Erythroblast (primary cell): ENCODE measurements at places on chromosomes 4 and X.

DNA sequence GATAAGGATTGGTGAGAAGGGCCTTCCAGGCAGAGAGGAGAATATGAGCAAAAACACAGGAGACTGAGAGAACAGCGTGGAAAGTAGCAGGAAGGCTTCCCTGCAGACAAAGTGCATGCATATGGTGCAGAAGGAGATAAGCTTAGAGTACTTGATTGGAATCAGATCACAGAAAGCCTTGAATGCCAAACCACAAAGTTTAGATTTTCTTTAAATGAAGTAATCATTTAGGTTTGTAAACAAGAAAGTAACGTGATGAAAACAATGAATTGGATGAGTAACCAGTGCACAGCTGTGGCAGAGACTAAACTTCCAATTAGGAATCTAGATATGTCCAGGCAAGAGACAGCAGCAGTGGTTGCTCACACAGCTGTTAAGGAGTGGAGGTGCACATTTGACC lies 83.8 kb upstream of the C1QTNF7 start:
- no peak for DNase-seq

GRCh38 chr4:121764702-121765367 lies at the start of gene SMIM43:
TSS of gene SMIM43 (minus strand) at chr4:121765164. CDS start at chr4:121765105, 59 bp downstream.
- DNase-seq = peak; percentile 55

- DNase-seq = no peak
These were observed 1263.6 kb downstream of the C4orf33 start for GRCh38 chr4:130359542-130359941.

DNA sequence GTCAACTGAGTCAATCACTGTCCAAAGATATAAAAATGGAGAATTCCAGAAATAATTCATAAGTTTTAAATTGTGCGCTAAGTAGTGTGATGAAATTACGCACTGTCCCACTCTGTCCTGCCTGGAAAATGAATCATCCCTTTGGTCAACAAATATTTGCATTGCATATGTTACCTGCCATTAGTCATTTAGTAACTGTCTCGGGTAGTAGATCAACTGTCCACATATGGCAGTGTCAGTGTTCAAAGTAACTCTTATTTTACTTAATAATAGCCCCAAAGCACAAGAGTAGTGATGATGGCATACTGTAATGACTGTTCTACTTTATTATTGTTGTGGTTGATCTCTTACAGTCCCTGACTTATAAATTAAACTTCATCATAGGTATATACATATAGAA lies 3.4 kb downstream of the YTHDC1 start:
- DNase-seq = peak; percentile 27

DNA sequence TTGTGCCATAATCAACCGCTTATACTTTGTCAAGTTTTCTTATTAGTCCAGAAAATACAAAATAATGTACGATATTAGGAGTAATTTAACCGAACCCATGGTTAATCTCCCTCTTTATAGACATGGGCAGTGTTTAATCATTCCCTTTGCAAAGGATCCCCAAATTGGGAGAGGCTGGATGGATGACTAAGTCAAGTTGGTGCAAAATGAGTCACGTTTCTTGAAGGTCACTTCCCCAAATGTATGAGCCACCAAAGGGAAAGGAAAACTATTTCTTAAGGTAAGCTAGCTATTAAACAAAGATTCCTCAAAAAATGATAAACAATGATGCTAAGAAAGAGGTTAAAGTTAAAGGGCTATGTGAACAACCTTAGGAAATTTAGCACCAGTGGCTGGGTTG lies 17.5 kb downstream of the MAML3 start:
- DNase-seq = no peak

GRCh38 chr4:130238121-130238520 lies 1142.2 kb downstream of the C4orf33 start:
- no peak for DNase-seq

DNA sequence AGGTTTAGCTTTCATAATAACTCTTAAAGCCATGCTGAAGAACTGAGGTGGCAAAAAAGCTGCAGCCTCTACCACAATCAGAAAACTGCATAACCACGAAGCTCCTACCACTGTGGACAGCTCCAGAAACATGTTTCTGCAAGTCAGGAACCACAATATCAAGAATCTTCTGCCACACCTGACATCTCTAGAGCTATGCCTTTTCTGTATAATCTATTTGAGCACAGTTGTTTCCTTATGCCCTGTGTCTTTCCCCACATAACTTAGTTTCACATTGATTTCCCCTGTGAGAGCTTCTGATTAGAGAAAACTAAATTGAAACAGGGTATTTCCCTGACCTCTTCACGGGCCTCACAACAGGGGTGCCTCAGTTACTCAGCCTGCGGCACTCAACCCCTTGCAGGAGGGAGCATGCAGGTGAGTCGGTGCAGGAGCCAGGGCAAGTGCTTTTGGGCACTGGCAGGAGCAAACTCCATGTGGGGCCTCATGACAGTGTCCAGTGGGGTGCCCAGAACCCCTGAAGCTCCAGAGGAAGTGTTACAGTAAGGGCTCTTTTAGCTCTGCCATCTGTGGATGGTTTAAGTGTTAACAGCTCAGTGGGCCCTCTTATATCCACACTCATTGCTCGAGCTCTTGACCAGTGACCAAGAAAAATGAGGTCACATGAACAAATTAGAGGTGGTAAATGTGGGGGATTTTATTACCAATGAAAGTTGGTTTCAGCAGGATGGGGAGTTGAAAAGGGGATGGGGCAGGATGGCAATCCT lies 132.8 kb upstream of the BMP3 start:
- no peak for DNase-seq

GRCh38 chr4:155789982-155790381 lies 31.2 kb downstream of the GUCY1B1 start:
- no peak for DNase-seq

GRCh38 chr4:83369831-83370639 lies 35.4 kb upstream of the HPSE start:
- no peak for DNase-seq

GRCh38 chr4:13821522-13821921 lies 194.0 kb upstream of the BOD1L1 start:
- no peak for DNase-seq

GRCh38 chr4:172287117-172287516 lies 473.9 kb downstream of the GALNTL6 start:
- no peak for DNase-seq

DNA sequence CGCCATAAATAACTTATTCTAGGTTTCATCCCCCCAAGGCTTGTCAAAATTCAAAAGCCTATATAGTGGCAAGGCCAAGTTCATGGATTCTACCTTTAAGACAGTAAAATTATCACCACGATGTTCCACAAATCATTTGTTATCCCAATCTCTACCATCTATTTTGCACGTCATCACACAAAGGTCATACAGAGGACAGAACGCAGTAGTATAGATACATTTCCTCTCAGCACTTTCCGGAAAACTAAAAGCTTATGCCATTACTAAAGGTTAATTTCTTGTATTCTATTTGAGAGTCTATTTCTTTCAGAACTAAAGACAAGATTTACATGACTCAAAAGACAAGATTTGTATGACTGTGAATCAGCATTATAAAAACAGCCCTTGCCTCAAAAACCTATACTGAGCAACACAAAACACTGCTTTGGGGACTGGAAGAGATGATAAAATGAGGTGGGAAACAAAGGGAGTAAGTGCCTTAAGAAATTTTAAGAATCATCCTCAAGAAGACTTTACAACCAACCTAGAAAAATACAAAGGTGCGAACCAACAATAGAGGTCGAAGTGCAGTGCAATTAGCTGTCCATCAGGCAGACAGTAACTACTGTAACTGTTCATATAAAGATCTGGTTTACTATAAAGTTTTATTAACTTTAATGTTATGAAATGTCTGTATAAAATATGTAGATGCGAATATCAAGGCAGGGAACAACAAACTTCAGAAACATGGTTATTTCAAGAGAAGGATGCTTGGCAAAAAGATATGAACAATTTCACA lies 7.6 kb downstream of the UBE2D3 start:
- no peak for DNase-seq

DNA sequence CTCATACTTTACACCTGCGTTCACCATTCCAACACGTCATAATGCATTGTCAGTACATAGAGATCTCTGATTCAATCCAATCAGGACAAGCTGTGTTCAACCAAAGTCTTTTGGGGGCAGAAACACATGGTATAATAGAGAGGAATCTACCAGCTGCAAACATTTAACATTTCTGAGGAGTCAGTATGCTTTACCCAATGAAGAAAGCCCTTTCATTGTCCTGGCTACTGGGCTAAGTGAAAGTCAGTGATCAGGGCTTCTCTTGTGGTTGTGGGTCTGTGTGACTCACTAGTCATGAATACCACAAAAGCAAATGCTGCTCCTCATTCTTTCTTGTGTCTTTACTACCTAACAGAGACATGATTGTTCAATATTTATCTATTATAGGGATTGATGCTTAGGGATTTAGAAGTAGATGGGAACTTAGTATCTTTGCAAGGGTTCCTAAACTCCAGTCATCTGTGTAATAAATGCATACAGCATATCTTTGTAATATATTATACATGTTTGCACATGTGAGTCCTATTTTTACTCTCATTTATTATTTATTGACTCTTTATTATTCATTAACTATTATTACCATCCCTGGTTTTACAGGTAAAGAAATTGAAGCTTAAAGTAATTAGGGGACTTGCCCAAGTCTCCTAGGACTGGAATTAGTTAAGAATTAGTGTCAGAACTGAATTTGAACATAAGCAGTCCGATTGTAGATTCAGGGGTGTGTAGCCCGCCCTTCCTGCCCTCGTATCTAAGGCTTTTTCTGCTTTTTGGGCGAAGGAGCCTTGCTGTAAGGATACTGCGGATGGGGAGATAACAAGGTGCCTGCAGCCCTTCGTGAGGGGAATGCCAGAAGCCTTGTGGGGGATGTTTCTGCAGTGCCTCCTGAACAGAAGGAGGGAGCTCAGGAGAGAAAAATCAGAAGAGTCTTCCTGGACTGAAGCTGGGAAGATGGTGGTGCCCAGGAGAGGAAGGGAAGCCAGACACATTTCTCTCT lies 353.1 kb upstream of the BOD1L1 start:
- DNase-seq = peak; percentile 15

GRCh38 chrX:107374132-107374531 lies 75.3 kb upstream of the FRMPD3 start:
- DNase-seq = no peak

- no peak for DNase-seq
These were observed 76.5 kb upstream of the BOD1L1 start for GRCh38 chr4:13704035-13704434.

GRCh38 chr4:64166365-64166764 lies 242.9 kb downstream of the TECRL start:
- no peak for DNase-seq

DNA sequence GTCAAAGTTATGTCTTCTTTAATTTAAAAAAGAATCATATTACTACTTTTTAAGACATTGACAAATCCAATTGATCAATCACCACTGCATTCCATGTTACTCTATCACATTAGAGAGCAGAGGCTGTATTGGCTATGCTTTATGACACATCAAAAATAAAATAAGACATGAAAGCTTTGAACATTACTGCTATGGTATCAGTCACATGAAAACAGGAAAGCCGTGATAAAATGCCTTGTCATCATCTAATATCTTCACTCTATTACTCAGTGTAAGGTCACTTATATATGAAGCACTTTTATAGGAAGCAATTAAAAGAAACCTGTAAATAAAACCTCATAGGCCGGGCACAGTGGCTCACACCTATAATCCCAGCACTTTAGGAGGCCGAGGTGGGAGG lies 27.7 kb upstream of the CEP135 start:
- DNase-seq = no peak

DNA sequence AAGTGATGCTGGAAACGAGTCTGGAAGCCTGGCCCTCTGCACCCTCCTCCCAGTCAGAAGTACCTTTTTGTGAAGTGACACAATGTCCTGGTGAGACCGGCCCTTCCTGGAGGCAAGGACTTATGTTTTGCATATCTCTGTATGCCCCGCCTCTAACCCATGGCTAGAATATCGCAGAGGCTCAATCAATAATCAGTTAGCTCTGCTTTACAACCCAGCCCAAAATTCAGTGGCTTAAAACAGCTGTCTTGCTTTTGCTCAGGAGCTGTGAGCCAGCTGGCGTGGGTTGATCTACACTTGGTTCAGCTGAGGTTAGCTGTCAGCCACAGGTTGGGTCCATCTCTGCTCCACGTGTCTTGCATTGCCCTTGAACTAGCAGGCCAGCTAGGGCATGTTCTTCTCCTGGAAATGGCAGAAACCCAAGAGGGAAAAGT lies 98.8 kb upstream of the METTL14 start:
- DNase-seq = no peak

DNA sequence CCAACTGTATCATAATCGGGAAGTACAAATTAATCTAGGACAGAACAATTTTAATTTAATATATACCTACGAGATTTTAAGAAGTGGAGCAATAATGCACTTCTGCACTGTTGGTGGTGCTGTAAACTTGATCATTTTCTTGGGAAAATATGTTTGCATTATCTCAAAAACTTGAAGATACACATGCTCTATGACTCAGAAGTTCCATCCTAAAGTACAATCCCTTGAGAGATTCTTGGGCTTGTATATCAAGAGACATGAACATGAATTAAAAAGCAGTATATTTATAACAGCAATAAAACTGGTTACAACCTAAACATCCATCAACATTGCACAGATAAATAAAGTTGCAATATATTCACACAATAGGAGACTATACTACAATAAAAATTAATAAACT lies 168.8 kb downstream of the CLCN4 start:
- no peak for DNase-seq

DNA sequence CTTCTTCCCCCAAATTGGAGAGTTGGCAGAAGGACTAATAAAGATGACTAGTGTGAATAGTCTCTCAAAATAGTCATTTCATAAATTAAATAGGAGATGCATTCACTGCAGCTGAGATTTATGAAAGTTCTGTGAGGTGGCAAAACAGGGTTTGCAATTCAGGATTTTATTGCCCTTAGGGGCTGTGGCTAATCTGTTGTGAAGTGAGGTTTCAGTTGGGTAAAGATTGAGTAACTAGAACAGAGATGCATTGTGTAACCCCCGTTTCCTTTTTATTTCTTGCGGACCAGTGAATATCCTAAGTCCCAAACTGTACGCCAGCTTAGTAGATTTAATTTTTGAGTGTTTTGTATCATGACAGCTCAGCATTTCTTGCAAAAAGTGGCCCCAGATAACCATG lies 16.2 kb upstream of the SCRG1 start:
- DNase-seq = no peak

DNA sequence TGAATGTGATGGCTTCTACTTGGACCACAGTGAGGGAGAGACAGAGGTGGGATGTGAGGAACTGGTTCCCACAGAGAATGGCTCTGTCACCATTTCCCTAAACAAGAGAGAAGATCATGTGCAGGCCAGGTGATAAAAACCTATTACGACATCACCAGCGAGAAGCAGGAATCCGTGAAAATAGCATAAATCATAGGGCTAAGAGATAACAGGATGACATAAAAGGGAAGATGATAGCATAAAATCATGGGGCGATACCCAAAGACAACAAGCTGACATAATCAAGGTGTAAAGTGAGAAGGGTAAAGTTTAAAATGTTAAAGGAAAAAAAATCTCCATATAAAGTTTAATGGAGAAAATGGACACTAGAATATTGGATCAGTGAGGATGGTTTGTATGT lies 205.5 kb upstream of the SLIT2 start:
- no peak for DNase-seq

GRCh38 chrX:15512401-15512965 lies 11.9 kb downstream of the BMX start:
- DNase-seq = no peak

GRCh38 chr4:168796362-168797106 lies 213.5 kb downstream of the CBR4 start:
- DNase-seq = no peak
